ENCODE measurements at places on chromosomes 11 and 22. TPM values are rescaled to one million over a fixed set of nuclear protein-coding genes. Genes with fewer than 3 reads are reported as not detected.

DNA sequence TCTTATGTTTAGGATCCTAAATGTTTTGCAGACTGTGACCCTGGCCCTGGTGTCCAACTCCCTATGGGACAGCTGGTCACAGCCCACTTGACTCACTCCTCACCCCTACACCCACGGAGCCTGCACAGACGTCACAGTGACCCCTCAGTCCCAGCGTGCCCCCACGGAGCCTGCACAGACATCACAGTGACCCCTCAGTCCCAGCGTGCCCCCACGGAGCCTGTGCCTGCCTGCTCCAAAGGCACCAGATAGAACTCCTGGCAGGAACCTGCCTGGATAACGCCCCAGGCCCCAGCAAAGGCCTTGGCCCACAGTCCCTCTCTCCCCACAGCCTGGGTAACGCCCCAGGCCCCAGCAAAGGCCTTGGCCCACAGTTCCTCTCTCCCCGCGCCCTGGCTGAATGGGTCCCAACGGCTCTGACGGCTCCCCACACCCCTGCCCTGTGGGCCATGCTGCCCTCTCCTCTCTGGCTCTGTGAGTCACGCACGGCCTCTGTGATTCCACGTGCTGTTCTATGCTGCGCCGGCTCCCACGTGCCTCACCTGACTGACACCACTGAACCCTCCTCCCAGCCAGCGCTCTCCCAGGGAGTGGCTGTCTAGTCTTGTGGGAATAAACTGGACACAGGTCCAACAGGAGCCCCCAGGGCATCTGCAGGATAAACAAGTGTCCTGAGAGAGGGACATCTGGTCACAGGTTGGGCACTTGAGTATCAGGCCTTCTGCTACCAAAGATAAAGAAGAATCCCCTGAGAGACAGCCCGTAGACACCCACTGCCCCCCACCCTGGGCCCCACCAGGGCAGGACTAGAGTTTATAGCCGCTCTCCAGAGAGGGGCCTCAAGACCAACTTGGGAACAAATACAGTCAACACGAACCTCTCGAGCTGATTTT lies 250.3 kb downstream of the BRD1 start:
- DNase-seq = no peak

- no peak for DNase-seq
Measured at GRCh38 chr11:78202733-78203167, 14.0 kb downstream of the USP35 start.

ADORA2A gene
- polyA plus RNA-seq = 24.2 TPM

KCNK4 gene
- polyA plus RNA-seq = 0.14 TPM

GRCh38 chr11:115525531-115526006 lies 21.4 kb upstream of the CADM1 start:
- DNase-seq = no peak

- no peak for DNase-seq
Measured at GRCh38 chr11:79906164-79906563, 465.3 kb upstream of the TENM4 start.

PATE1 gene
- not detected for polyA plus RNA-seq

Data from left lung (tissue), 14 donors.